ENCODE measurements at places on chromosomes 16 and 17.

DNA sequence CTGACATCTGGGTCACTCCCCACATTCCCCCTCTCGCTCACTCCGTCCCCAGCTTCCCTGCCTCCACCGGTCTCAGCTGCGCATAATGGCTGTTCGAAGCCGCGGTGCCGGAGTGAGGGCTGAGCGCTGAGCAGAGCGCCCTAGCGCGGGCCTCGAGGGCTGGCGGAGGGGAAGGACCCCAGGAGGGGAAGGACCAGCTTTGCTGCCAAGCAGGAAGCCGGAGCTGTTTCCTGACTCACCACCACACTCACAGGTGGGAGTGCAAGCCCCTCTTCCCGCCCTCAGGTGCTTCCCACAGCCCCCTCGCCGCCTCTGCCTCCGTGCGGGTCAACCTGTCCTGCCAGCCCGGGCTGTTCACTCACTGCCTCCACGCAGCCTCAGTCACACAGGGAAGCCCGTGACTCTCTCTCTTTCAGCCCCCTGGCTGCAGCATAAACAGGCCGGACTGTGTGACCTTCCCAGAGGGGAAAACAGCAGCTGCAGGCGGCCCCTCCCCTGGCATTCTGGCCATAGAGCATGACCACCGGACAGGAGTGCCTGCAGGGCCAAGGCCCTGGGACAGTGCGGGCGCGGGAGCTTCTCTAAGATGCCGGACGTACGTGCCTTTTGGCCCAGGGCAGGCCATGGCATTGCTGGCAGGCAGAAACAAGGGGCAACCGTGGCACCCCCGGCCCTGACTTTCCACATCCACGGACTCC, 23.7 kb downstream of the SLC43A2 start:
- DNase-seq, result no peak

DNA sequence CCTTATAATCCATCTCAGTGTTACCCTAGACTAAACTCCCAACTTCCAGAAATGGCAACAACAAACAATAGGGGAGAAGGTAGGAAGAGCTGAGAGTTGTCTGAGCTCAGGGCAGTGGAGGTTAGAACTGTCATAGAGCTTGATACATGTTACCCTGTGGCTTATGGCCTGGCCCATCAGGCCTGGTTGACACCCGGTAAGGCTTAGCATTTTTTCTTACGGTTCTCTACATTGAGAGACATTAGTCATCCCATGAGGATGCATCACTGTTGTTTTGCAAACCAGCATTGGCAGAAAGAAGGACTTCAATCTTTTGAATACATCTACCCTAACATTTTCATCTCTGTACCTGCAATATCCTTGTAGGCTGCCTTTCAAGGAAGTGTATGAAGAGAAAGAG, 226.6 kb downstream of the PHKB start:
- no peak for DNase-seq

- no peak for DNase-seq
Measured at GRCh38 chr17:36807496-36808179, 129.6 kb upstream of the LHX1 start.

GRCh38 chr17:80294210-80294609, 33.6 kb downstream of the RNF213 start:
- DNase-seq, result no peak

GRCh38 chr16:3358871-3359270, 3.2 kb downstream of the OR2C1 start:
- DNase-seq, result no peak

- DNase-seq, result no peak
Measured at GRCh38 chr16:88725609-88726407, 19.5 kb downstream of the CTU2 start.

GRCh38 chr17:73311781-73312641, at the start of gene CDC42EP4:
TSS of gene CDC42EP4 (minus strand) at chr17:73312001. CDS start at chr17:73286500, 25,501 bp downstream.
- peak; percentile 71 for DNase-seq

DNA sequence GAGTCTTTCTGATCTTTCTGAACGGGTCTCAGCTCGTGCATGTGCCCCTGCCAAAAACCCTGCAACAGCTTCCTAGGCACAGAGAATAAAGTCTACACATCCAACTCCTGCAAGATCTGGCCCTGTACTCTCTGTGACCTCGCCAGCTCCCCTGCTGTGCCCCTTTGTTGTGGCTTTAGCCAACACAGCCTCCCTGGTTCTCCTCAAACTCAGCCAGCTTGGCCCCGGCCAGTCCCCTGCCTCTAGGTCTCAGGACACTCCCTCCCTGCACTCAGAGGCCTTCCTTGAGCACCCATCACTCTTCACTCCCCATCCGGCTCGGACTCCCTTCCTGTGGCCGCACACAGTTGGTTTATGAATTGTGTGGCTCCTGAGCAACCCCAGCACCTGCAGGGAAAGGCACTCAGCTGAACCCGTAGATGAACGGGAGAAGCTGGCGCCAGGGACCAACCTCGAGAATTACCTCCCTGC, 1.4 kb downstream of the CEP131 start:
- DNase-seq, result no peak

DNA sequence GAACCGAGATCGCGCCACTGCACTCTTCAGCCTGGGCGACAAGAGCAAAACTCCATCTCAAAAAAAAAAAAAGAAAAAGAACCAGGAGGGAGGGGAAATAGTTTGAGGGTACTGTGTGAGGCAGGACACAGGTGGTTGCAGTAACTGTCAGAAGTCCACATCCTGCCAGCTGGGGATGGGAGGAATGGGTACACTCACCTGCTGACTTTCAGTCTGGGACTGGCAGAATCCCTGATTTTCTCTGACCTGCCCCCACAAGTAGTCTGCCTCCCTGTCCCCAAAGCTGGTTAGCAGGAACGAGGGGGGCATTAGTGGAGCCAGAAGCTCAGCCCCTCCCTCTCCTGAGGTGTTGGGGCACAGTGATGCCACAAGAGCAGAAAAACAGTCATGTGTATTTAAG, 7.1 kb upstream of the ARL5C start:
- DNase-seq, result no peak

- no peak for DNase-seq
Measured at GRCh38 chr17:46810837-46811236, 7.7 kb downstream of the WNT3 start.

GRCh38 chr17:48873209-48873608, 19.4 kb upstream of the ATP5MC1 start:
- no peak for DNase-seq

DNA sequence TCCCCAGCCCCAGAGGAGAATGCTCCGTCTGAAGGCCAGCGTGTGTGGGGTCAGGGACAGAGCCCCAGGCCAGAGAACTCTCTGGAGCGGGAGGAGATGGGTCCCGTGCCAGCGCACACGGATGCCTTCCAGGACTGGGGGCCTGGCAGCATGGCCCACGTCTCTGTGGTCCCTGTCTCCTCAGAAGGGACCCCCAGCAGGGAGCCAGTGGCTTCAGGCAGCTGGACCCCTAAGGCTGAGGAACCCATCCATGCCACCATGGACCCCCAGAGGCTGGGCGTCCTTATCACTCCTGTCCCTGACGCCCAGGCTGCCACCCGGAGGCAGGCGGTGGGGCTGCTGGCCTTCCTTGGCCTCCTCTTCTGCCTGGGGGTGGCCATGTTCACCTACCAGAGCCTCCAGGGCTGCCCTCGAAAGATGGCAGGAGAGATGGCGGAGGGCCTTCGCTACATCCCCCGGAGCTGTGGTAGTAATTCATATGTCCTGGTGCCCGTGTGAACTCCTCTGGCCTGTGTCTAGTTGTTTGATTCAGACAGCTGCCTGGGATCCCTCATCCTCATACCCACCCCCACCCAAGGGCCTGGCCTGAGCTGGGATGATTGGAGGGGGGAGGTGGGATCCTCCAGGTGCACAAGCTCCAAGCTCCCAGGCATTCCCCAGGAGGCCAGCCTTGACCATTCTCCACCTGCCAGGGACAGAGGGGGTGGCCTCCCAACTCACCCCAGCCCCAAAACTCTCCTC, 10.4 kb downstream of the CX3CL1 start:
- no peak for DNase-seq

GRCh38 chr16:11010575-11011221, 66.3 kb downstream of the CLEC16A start:
- DNase-seq, result no peak

DNA sequence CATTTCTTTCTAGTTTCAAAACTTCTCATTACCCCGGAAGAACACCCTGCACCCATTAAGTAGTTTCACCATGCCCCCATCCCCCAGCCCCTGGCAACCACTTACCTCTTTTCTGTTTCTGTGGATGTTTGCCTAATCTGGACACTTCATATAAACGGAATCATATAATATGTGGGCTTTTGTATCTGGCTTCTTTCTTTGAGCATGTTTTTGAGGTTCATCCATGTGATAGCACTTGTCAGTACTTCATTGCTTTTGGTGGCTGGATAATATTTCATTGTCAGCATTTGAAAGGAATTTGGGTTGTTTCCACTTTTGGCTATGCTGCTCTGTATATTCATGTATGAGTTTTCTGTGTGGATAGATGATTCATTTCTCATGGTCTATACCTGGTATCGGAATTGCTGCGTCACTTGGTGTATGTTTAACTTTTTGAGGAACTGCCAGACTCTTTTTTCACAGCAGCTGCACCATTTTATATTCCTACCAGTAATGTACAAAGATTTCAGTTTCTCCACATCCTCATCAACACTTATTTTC, 30.0 kb upstream of the SLC5A10 start:
- DNase-seq, result no peak

- no peak for DNase-seq
Measured at GRCh38 chr16:79601092-79601930, 774 bp upstream of the MAF start.

GRCh38 chr17:19333736-19334290, 28.7 kb downstream of the B9D1 start:
- no peak for DNase-seq

DNA sequence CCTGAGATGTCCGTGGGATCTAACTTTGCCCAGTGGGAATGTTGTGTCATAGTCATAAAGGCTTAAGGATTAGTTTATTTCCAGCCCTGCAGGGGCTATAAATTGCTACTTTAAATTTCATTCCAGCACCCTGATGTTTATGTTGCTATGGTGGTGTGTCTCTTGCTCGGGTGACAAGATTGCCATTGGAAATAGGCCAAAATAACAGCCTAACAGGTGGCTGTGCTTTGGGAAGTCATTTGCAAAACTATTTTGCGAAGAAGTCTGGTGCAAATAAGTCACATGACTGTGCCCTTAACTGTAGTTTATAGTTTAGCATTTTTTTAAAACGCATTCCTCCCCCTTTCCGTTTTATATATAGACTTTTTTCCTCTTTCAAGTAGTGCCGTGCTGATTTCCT, 23.1 kb downstream of the PITPNC1 start:
- DNase-seq, result no peak

DNA sequence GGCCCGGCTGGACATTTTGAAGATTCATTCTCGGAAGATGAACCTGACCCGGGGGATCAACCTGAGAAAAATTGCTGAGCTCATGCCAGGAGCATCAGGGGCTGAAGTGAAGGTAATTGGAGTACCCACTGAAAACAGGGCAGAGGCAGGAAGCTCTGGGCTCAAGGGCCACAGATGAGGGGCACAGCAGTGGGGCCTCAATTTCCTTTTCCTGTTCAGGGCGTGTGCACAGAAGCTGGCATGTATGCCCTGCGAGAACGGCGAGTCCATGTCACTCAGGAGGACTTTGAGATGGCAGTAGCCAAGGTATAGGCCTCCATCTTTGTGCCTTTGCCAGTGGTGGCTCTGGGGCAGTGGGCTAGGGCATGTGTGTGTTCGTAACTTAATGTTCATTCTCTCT, 4.0 kb upstream of the FTSJ3 start:
- no peak for DNase-seq

DNA sequence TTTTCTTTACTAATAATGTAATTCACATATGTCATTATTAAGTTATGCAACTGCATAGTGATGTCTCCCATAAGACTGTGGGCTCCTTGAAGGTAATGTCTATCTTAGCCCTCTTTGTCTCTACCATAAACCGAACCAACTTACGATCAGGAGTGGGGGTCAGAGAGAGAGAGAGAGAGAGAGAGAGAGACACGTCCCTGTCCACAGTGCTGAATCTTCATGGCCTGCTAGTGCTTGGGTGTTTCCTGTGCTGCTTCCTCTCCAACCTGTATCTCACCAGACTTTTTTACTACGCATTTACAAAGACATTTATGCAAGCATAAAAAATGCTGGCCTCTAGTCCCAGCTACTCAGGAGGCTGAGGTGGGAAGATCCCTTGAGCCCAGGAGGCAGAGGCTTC, 52.2 kb upstream of the HAPSTR1 start:
- DNase-seq, result no peak

GRCh38 chr16:28494121-28494851, at the start of gene APOBR:
TSS of gene APOBR (plus strand) at chr16:28494643. CDS start at chr16:28494682, 39 bp downstream.
- peak; percentile 49 for DNase-seq

DNA sequence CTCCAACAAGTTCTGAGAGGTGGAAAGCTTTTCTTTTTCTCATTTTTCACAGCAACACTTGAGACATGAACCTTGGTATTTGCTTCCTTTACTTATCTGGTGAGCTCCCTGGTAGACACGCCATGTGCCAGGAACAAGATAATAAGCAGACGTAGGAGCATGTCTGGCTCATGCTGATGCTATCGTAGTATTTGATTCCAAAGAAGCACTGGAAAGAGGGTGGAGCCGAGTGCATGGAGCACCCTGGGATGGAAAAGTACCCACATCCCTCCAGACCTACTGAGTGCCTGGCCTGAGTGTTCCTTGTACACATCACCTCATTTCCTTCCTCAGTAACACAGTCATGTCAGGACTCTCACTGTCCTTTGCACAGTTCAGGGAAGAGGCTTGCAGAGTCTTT, 231.0 kb downstream of the CBLN1 start:
- DNase-seq, result no peak

GRCh38 chr17:15290605-15291004, 25.5 kb upstream of the PMP22 start:
- DNase-seq, result no peak

DNA sequence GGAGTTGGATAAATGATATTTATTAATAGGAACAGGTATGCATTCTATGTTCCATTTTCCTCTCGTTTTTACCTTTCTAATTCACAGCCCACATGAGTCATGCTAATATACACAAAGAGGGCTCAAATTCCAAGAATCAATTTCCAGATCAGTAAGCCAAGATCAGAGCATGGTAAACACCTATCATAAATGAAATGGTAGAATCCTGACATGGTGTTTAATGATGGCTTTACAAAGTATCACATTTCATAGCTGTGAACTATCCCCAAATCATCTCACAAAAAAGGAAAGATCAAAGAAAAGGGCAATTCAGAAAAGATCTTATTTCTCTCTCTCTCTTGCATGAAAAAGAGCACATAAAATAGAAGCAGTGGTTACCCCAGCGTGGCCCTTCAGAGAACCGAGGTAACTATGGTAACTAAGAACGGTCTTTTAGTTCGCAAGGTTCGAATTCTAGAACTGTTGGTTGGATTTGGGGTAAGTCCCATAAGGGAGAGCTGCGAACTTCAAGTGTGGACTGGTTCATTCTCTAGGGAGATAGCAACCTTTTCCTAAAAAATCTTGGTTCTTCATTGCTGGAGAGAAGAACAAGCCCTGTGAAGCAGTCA, 73.0 kb downstream of the MARCHF10 start:
- no peak for DNase-seq

- DNase-seq, result no peak
Measured at GRCh38 chr16:28042811-28043210, 20.7 kb downstream of the GSG1L start.

GRCh38 chr17:21679256-21680146, 12.8 kb upstream of the KCNJ18 start:
- DNase-seq, result no peak

Measured in activated CD8-positive, alpha-beta memory T cell treated with anti-CD3 and anti-CD28 coated beads for 48 hours (primary cell).